ENCODE measurements at places on chromosomes 2 and 18.

- DNase-seq = no peak
These were observed 19.9 kb downstream of the CHMP3 start for GRCh38 chr2:86543335-86543734.

- DNase-seq = no peak
These were observed 273.0 kb upstream of the ID2 start for GRCh38 chr2:8408560-8409460.

DNA sequence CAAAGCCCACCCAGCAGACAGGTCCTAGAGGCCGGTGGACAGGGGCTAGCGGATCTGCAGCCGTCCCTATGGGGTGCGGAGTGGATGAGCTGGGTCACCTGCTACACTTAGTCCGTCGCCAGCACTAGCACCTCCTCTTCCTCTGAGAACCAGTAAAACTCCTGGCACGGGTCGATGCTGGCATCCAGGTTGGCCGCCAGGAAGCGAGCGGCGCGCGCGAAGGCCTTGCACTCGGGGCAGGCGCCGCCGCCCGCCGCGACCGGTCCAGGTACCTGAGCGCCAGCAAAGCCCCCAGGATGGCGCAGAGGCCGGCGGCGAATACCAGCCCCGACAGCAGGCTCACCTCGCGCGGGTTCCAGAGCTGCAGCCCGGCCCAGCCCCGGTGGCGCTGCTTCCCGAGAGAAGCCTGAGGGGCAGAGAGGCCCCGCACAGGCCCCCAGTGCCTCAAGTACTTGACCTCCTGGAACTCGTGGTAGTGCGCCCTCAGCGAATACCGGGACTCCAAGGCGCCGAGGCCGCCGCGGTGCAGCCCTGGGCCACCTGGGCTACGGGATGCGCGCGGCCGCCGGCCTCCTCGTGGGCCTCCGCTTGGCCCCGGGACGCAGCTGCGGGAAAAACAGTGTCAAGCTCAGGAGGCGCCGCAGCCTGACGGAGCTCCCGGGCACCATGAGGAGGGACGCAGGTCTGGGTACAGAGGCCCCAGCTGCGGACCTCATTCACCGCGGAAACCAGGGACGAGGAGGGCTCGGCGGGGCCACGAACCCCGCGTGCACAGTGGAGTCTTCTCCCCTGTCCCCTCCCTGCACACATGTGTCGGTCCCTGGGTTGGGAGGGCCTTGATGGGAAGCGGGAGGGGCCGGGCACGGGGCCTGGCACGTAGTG is 27.5 kb upstream of the ALPP start:
- DNase-seq = no peak

- no peak for DNase-seq
These were observed 149.7 kb downstream of the TXNL1 start for GRCh38 chr18:56488739-56489138.

DNA sequence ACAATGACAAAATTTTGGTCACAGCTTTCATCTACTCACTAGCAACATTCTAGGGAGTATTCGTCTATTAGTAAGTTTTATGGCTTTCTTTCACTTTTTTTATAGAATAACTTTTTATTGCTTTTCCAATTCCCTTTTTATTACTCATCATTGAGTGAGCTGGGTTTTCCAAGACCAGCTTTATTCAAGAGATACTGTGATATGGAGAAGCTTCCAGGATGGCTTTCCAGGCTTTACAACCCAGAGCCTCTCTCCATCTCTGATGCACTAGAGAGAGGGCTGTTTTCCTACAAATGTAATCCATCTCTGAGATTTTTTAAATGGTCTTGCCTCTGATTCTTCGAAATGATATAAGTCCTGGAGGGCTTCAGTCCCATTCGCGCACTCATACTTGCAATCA is 118.3 kb downstream of the LDLRAD4 start:
- no peak for DNase-seq

- DNase-seq = no peak
These were observed 188.1 kb upstream of the SPRED2 start for GRCh38 chr2:65620524-65620923.

DNA sequence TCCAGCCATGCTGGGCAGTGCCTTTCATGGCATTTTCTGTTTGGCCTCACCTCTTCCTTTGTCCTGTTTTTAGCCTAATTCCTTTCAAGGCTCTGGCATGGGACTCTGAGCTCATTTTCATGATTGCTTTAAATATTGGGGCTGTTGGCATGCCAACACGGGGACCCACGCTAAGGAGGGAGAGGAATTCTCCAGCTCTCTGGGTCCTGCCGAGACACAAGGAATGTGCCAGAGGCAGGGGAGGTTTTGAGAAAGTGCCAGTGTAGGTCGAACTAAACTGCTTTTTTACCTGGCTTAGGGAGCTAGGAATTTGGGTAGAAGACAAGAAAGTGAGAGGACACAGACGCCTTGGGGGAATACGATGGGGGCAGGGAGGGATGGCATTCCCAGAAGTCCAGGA is 42.3 kb downstream of the RPL37A start:
- DNase-seq = no peak

- DNase-seq = no peak
These were observed 46.0 kb downstream of the NPAS2 start for GRCh38 chr2:100865816-100866460.

DNA sequence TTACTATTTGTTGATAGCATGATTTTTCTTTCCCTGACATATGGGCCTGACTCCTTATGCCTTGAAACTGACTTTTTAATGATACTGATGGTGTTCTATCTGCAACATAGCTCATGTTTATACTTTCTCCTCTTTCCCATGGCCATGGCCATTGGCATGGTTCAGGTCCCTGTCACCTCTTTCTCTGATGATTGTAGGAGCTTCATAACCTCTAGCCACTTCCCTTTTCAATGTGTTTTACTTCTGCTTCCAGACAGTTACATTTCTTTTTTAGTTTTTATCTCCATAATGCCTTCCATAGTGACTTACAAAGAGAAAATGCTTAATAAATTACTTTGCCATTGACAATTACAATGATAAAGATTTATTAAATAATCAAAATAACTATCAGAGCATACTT is 177.9 kb upstream of the SETBP1 start:
- no peak for DNase-seq

DNA sequence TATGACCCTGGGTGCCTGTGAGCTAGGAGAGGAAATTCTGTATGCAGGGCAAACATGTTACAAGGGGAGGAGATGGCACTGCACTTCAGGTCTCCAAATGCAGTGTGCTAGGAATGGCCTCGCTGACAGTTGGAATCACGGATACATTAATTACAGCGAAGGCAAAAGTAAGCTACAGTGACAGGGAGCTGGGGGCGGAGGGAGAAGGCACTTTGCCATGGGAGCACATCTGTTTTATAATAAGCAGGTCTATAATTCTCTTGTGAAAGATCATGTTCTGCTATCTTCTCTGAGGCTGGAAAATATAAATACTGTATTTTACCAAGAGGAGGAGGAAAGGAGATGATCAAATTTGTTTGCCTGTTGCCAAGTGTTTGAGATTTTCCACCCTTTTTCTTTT is 56.3 kb upstream of the FZD5 start:
- DNase-seq = no peak

DNA sequence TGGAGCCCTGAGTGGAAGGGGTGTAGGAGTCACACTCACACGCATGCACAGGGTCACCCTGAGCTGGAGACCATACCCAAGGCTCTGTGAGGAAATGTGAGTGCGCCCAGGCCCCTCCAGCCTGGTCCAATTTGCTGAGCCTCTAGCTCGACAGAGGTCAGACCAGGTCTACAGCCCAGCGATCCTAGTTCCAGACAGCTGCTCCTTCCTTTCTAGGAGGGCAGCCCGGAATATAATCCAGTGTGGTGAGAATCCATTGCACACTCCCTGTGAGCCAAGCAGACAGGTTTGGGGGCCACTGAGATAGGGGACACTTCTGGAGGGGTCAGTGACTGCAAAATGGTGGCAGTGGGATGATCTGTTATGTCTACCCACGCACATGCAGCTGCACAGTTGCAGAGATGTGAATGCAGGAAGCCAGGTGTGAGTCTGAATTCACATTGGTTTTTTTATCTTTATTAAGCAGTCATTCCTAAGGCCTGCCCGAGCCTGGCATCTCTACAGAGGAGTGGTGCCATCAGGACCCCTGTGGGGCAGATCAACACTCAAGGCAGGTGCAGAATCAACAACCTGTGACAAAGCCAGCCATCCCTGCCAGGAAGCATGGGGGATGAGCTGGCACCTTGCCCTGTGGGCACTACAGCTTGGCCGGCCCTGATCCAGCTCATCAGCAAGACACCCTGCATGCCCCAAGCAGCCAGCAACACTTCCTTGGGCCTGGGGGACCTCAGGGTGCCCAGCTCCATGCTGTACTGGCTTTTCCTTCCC is at the start of gene GPR148:
TSS of gene GPR148 (plus strand) at position 522 of the 768 bp plus-strand sequence. CDS start at position 604, 82 bp downstream.
- DNase-seq = no peak

- DNase-seq = no peak
These were observed 34.9 kb downstream of the FAM110C start for GRCh38 chr2:11248-11941.

DNA sequence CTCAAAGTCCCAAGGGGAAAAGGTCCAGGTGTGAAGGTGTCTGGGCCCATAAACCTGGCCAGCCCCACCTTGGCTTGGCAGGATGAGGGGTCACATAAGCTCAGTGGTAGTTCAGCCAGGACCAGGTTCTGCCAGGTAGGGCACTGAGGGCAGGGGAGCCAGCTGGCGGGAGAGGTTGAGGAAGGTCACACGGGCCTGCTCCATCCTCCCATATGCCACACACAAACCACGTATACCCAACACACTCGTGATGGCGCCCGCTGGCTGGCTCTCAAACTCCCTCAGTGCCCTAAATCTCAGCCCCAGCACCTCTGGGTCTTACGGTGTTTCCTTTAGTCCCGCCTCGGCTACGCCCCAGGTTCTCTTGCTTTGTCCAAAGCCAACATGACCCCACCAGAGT is 160.5 kb downstream of the ZFP36L2 start:
- no peak for DNase-seq

DNA sequence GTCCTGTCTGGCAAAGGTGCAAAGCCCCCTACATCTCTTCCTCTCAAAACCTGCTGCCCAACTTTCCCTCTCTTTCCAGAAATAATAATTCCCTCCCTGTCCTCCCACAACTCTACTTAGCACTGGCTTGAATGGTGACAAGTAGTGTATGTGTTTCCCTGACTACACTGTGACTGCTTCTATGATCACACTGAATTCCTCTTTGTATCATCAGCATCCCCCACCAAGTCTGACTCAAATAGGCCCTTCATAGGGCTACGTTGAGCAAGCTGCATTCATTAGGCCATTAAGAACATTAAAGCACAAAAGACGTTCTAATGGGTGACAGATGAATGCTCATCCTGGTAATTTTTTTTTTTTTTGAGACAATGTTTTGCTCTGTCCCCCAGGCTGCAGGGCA is 13.7 kb upstream of the ST3GAL5 start:
- DNase-seq = no peak

GRCh38 chr2:237955640-237956401 is 11.0 kb upstream of the UBE2F start:
- DNase-seq = no peak

- DNase-seq = no peak
These were observed 261.6 kb downstream of the NRXN1 start for GRCh38 chr2:50770299-50770698.

GRCh38 chr2:180728928-180729559 is 251.4 kb upstream of the UBE2E3 start:
- DNase-seq = peak; percentile 41

DNA sequence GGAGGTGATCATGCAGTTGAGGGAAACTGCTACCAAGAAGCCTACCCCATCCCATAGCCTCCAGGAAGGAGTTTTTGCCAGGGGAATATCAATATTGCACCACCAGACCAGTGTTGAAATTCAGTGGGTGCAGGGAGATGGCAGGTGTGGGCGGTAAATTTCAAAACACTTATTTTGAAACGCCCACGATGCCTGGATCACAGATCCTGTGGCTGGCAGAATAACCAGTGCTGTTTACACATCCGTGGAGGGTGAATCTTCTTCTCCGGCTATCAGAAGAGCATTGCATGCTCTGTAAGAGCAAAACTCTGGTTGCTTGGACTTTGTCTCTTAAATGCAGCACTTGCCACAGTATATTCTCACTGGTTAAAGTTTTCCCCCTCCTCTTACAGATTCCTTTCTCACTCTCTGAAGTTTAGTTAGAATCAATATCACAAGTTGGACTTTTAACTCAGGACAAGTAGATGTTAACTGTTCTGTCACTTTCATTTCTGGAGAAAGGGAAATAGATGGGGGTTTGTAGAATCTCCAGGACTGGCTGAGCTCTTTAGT is 70.5 kb upstream of the ZCCHC2 start:
- no peak for DNase-seq

- no peak for DNase-seq
These were observed 8.4 kb downstream of the RSAD2 start for GRCh38 chr2:6885968-6886367.

DNA sequence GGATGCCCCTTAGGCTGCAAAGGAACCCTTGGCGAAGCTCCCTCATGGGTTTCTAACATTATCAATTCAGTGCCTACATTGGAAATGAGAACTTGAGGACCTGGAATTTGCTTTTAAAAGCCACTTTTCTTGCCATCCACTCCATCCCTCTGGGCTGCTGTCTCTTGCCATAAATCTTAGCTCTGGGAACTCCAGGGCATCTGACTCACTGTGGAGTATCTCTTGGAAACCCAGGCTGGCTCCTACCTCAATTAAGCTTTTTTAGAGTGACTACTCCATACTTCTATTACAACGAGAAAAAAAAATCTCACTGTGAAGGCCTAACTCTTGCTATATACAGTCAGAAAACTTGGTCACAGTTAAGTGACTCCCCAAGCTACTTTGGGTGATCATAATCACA is 227.2 kb upstream of the SETBP1 start:
- DNase-seq = no peak

GRCh38 chr2:137000811-137001210 is 235.5 kb downstream of the THSD7B start:
- no peak for DNase-seq

- DNase-seq = no peak
These were observed 2.2 kb downstream of the B3GNT2 start for GRCh38 chr2:62197925-62198633.

- DNase-seq = no peak
These were observed 6.9 kb upstream of the SLC11A1 start for GRCh38 chr2:218375212-218375611.

DNA sequence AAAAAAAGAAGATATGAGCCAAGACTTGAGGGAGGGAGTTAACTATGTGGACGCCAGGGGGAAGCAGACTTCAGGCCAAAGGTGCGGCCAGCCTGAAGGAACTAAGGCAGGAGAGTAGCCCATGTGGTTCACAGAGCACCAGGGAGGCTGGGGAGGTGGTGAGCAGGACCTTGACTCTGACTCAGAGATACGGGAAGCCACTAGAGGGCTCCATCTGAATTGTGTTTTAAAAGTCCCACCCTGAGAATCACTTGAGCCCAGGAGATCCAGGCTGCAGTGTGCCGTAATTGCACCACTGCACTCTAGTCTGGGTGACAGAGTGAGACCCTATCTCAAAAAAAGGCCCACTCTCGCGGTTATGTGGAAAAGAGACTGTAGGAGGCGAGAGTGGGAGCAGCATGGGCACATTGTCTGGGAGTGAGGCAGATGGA is 12.3 kb downstream of the CEP192 start:
- DNase-seq = peak; percentile 33

GRCh38 chr2:84454581-84454980 is 4.5 kb downstream of the SUCLG1 start:
- no peak for DNase-seq

- no peak for DNase-seq
These were observed 4.4 kb upstream of the SERPINB5 start for GRCh38 chr18:63472380-63472779.
